ENCODE measurements at places on chromosomes 1 and 21. TPM values are rescaled to one million over a fixed set of nuclear protein-coding genes. Genes with fewer than 3 reads are reported as not detected.

The IRF6 gene
- total RNA-seq: 9.3 TPM

The KRTAP12-4 gene
- total RNA-seq: not detected

The ZBTB18 gene
- total RNA-seq: 16.5 TPM

The PDZK1 gene
- total RNA-seq: not detected

The DNAI4 gene
- 0.90 TPM for total RNA-seq

The KCNJ6 gene
- 0.27 TPM for total RNA-seq

The SLC30A7 gene
- total RNA-seq: 22.5 TPM

The TMEM269 gene
- 0.45 TPM for total RNA-seq

The RNU1-4 gene
- not detected for total RNA-seq
